ENCODE measurements at places on chromosomes 2 and 18. TPM values are rescaled to one million over a fixed set of nuclear protein-coding genes. Genes with fewer than 3 reads are reported as not detected.
A peak's percentile ranks its signal among the peaks of the same experiment; 100 is the strongest.

Gene SP5
- total RNA-seq: 3.6 TPM

Gene IL18R1
- 11.0 TPM for total RNA-seq

Gene CLEC4F
- total RNA-seq: not detected

Gene SNX17
- 90.5 TPM for total RNA-seq

DNA sequence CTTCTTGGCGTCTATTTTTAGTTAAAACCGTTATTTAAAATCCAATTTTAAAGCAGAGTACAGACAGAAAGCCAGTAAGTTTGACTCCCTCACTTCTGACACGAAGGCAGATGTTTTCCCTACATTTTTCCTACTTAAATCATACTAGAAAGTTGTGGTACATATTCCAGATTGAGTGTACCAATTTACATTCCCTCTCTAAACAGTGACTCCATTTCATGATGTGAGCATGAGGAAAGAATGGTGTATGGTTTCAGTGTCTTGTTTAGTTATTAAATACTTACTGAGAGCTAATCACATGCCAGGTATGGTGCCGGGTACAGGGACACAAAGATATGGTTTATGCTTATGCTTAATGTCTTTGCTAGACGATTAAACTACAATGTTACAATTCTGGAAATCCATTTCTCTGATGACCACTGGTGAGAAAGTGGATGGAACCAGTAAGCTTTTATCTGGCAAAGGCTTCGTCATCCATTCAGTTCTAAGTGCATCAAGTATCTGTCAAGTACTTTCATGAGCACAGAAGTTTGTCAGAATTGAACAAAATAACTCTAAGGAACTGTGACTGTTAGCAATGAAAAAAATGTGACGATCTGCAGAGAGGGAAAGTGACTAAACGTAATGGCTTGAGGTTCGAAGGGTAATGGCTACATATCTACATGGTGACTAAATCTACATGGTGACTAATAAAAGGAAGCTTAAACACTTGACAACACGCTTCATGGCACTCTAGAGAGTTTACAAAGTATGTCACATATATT is 25.7 kb downstream of the MAP4K3 start:
- no peak for DNase-seq
- H3K27me3 ChIP-seq: no peaks in the 10 kb centered on the region
- peaks cover 13% of the 10 kb centered on the region for H3K4me1 ChIP-seq
- peak overlapping the region; percentile 26 for H3K4me3 ChIP-seq
- H3K36me3 ChIP-seq: no peaks in the 10 kb centered on the region

GRCh38 chr18:36392164-36392978 is 94.9 kb downstream of the FHOD3 start:
- H3K27me3 ChIP-seq: no peaks in the 10 kb centered on the region
- peaks cover 4% of the 10 kb centered on the region for H3K4me1 ChIP-seq
- DNase-seq: no peak

DNA sequence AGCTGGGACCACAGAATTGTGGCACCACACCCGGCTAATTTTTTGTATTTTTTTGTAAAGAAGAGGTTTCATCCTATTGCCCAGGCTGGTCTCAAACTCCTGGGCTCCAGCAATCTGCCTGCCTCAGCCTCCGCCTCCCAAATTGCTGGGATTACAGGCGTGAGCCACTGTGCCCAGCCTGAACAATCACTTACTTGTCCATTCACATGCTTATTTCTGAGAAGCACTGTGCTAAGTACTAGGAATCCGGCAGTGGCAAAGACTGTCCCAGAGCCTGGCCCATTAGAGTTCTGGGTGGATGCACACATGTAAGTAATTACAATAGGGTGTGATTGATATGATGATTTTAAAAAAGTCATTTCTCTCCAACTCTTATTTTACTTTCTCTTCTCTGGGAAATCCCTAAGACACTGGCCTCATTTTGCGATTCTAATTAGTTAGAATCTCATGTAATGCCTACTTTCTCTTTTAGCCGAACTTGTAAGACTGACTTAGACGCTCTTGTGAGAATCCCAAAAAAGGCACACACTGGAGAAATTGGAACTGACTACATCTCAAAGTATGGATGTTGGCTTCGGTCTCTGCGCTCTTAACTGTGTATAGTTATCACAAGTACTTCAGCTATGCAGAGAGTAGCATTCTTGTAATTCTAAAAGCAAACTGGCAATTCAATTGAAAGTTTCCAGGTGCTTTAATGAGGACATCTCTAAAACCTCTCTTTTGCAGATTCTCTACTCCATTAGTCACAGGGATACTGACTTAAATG is 567.7 kb downstream of the DCC start:
- H3K27ac ChIP-seq: no peak overlapping the region
- no peaks in the 10 kb centered on the region for H3K36me3 ChIP-seq
- no peak for DNase-seq
- no peaks in the 10 kb centered on the region for H3K4me1 ChIP-seq

DNA sequence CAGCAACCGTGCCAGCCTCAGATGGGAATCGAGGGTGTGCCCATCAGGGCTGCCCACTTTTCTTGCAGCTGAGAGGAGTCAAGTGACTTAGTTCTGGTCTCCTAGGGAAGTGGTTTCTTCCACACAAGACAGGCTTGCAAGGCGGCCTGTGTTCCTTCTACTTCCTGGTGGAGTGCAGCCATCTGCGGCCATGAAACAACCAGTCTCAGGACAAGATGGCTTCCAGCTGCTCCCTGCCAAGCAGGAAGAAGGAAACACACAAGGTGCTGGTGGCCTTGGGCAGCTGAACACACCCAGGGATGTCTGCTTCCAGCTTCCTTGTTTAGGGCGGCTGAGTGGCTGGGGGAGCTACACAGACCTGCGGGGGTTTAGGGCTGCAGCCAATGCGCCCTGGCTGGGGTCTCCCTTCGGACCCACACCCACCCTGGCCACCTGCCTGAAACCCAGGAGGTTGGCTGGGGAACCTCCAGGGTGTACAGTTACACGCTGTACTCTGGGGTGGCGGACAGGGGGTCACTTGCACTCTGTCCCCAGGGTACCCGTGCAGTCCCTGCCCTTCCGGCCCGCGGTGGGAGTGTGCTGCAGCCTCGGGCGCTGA is 34.7 kb downstream of the PTPN18 start:
- peak; percentile 76 for DNase-seq
- H3K27me3 ChIP-seq: no peaks in the 10 kb centered on the region
- no peaks in the 10 kb centered on the region for H3K4me1 ChIP-seq
- no peak overlapping the region for H3K4me3 ChIP-seq

- no peak for DNase-seq
- H3K4me1 ChIP-seq: no peaks in the 10 kb centered on the region
- no peak overlapping the region for H3K4me3 ChIP-seq
Observed at GRCh38 chr18:41940506-41941215, 14.4 kb upstream of the PIK3C3 start.

DNA sequence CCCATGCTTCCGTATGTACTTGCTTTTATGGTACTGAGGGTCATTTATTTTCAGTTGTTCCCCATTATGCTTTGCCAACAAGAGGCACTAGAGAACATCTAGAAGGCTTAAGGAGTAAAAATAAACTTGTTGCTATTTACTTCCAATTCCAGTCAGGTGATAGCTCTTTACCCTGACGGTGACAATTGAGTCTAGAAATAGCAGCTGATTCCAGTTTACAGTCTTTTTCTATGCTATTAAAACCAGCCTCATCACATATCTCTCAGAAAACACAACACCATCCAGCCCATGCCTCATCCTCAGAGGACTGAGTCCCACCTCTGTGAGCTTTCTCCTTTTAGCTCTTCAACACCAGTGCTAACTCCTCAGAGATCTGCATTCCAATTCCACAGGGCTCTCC is 327.0 kb downstream of the GPD2 start:
- H3K4me3 ChIP-seq: no peak overlapping the region
- H3K4me1 ChIP-seq: no peaks in the 10 kb centered on the region
- H3K27ac ChIP-seq: no peak overlapping the region
- H3K27me3 ChIP-seq: no peaks in the 10 kb centered on the region
- H3K36me3 ChIP-seq: no peaks in the 10 kb centered on the region

- no peak overlapping the region for H3K4me3 ChIP-seq
- no peak overlapping the region for H3K27ac ChIP-seq
- DNase-seq: no peak
Observed at GRCh38 chr18:24995056-24995455, 356.9 kb downstream of the ZNF521 start.

DNA sequence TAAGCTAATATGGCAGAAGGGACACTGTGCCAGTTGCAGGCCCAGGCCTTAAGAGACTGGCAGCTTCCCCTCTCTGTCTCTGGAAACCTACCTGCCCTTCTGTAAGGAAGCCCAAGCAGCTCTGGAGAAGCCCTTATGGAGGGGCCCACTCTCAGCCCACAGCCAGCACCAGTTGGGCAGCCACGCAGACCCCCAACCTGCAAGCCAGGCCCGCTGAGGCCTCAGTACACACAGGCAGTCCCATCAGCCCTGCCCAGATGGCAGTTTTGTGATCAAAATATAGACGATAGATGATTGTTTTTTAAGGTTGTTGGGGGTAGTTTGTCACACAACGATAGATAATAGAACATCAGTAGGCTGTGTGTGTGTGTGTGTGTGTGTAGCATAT is 36.8 kb upstream of the ALPP start:
- H3K4me3 ChIP-seq: no peak overlapping the region
- H3K4me1 ChIP-seq: no peaks in the 10 kb centered on the region
- no peaks in the 10 kb centered on the region for H3K36me3 ChIP-seq
- H3K27ac ChIP-seq: no peak overlapping the region
- no peaks in the 10 kb centered on the region for H3K27me3 ChIP-seq
- no peak for DNase-seq

- no peaks in the 10 kb centered on the region for H3K27me3 ChIP-seq
- H3K36me3 ChIP-seq: no peaks in the 10 kb centered on the region
- no peaks in the 10 kb centered on the region for H3K4me1 ChIP-seq
- H3K4me3 ChIP-seq: no peak overlapping the region
- no peak for DNase-seq
Observed at GRCh38 chr2:95260028-95261023, 13.9 kb upstream of the PROM2 start.

DNA sequence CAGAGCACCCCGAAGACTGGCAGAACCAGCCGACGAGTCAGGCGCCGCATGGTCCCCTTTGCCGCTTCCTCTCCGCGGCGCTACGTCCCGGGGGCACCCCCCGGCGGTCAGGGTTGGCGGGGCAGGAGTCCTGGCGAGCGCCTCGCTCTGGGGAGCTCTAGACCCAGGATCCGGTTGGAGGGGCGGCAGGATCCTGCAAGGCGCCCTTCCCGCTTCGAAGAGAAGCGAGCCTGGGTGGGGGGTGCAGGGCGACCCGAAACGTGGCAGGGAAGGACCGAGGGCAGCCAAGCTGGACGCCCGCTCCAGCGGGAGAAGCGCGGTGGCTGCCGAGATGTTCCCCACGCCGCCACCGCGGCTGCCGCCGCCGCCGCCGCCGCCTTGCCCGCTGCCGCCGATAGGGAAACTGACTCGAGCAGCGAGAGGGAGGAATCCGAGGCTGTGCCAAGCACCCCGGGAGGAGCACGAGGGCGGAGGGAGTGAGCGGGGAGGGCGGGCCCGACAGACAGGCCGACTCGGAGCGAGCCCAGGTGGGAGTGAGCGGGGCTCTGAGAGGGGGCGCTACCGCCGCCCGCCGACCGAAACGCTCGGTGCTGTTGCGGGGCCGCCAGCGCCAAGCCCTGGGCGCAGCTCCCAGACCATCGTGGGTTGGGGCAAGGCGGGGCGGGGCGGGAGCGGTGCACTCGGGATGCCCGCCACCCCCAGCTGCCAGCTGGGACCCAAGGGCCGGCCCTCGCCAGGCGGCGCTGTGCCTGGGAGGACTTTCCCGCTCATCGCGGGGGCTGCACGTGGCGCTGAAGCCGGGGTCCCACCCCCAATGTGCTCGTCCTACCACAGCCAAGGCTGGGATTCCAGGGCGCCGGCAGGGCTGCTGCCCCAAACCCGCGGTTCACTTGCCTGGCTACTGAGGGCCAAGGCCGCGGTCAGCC is at the start of gene GALNT14:
GALNT14 (minus strand) TSS at position 404 of the 926 bp plus-strand sequence; CDS start at position 50, 354 bp downstream.
- no peaks in the 10 kb centered on the region for H3K4me1 ChIP-seq
- no peak within 1 kb of the TSS for H3K27ac ChIP-seq
- peak within 1 kb of the TSS; percentile 67 for H3K4me3 ChIP-seq
- DNase-seq: peak; percentile 68
- H3K36me3 ChIP-seq: no peaks in the 10 kb centered on the region
- H3K27me3 ChIP-seq: no peaks in the 10 kb centered on the region

GRCh38 chr2:237711458-237712150 is 84.2 kb downstream of the LRRFIP1 start:
- H3K27ac ChIP-seq: no peak overlapping the region
- no peak for DNase-seq
- H3K36me3 ChIP-seq: peaks cover 7% of the 10 kb centered on the region
- no peak overlapping the region for H3K4me3 ChIP-seq
- no peaks in the 10 kb centered on the region for H3K27me3 ChIP-seq
